ENCODE measurements at places on chromosomes 2 and 18.
A peak's percentile ranks its signal among the peaks of the same experiment; 100 is the strongest.

DNA sequence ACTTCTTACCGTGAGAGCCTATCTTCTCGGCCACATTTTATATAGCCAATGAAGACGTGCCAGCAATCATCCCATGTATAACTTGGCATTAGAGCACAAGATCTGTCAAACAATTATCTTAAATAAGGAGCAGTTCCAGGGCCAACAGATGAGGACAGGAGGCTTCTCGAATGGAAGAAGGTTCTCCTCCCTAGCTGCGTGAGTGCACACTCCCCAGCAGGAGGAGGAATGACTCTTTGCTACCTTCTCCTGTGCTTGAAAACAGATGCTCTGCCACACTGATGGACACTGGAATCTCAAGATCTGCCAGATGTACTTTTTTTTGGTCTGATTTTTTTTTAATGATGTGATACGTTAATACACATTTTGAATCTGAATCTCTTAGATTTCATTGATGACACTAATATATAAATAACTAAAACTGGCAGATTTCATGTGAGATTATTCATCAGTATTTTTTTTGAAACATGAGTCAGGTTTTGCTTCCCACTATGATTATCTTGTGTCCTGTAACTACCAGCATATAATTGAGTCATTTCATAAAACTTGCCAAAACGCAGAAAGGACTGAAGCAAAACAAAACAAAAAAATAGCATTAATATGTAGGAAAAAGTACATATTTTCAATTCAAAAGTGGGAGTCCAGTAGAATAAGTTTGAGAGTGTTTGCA lies 626 bp upstream of the VIT start:
- no peak for DNase-seq

DNA sequence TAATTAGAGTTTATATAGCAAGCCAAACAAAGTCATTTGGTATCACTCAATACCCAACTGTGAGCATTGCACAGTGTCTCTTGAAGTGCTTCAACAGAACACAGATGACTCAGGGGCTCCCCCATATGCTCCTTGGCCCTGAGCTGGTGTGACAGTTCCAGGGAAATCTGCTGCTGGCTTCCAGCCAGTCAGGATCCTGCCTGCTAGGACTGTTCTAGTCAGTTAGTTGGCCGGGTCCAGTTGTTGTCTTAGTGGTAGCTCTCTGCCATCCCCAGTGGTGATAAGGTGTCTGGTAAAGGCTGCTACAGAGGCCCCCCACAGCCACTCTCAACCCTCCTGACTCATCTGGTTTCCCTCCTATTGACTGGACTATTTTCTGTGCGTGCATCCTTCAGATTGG lies 100.3 kb downstream of the IRS1 start:
- no peak for DNase-seq

- no peak for DNase-seq
Measured at GRCh38 chr2:42013409-42013808, 34.4 kb upstream of the PKDCC start.

DNA sequence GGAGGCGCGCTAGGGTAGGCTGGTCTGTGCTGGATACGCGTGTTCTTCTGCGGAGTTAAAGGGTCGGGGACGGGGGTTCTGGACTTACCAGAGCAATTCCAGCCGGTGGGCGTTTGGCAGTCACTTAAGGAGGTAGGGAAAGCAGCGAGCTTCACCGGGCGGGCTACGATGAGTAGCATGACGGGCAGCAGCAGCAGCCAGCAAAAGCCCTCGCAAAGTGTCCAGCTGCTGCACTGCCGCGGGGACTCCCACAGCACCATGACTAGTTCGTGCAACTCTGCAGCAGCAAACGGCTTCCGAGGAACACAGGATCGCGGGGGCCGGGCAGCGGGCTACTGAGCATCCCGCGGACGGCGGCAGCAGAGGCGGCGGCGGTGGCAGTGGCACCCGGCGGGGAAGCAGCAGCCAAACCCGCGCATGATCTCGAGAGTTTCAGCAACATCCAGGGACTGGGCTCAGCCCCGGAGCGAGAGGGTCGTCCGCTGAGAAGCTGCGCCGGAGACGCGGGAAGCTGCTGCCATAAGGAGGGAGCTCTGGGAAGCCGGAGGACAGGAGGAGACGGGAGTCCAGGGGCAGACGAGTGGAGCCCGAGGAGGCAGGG lies 368 bp downstream of the TMEFF2 start:
- no peak for DNase-seq

GRCh38 chr18:13580351-13580750 lies 146.0 kb downstream of the FAM210A start:
- DNase-seq: no peak

DNA sequence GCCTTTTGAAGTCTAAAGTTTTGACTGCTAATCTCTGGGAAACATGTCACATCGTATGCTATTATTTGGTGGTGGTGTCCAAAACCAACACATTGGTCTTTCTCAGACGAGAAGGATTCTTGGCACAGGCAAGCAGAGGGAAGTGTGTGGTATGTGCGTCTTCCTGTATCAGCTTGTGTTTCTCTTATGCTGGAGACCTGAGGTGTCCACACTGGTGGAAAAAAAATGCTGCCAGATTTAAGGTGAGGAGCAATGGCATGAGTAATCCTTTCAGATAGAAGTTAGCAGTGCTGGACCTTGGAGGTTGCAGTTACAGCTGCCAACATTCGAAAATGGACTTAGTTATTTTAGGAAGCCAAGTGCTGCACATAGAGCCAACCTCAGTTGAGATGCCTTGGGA lies 11.7 kb upstream of the FHL2 start:
- no peak for DNase-seq

DNA sequence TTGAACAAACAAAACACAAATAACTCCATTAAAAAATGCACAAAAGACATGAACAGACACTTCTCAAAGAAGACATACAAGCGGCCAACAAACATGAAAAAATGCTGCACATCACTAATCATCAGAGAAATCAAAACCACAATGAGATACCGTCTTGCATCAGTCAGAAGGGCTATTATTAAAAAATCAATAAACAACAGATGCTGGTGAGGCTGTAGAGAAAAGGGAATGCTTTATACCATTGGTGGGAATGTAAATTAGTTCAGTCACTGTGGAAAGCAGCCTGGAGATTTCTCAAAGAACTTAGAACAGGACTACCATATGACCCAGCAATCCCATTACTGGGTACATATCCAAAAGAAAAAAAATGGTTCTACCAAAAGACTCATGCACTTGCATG lies 37.8 kb downstream of the GPR155 start:
- DNase-seq: no peak

- DNase-seq: no peak
Measured at GRCh38 chr2:38634684-38635083, 31.2 kb upstream of the GALM start.

GRCh38 chr18:78242254-78242643 lies 737.4 kb upstream of the SALL3 start:
- DNase-seq: no peak

GRCh38 chr2:10305254-10305635 lies 2.5 kb downstream of the HPCAL1 start:
- DNase-seq: peak; percentile 56

GRCh38 chr2:19860022-19860421 lies 41.8 kb downstream of the TTC32 start:
- DNase-seq: no peak

DNA sequence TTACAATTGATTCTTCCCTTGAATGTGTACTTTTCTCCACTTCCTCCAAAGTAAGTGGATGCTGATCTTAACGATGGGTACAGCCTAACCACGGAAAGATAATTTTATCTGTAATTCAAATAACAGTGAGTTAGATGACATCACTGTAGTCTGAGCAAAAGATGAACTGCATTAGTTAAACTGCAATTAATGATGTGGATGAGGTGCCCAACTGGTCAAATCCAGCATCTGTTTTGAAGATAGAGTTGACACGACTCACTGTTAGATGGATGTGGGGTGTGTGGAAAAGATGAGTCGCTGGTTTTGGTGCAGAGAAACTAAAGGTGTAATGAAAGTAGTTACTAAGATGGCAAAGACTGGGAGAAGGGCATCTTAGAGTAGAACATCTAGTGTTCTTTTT lies 270.5 kb upstream of the MEIS1 start:
- DNase-seq: no peak
